ENCODE measurements at places on chromosomes 2 and 18.

GRCh38 chr2:46410273-46411244, 68.8 kb upstream of the TMEM247 start:
- no peak for DNase-seq

- no peak for DNase-seq
These were observed 489.7 kb downstream of the EIPR1 start for GRCh38 chr2:2887772-2888387.

DNA sequence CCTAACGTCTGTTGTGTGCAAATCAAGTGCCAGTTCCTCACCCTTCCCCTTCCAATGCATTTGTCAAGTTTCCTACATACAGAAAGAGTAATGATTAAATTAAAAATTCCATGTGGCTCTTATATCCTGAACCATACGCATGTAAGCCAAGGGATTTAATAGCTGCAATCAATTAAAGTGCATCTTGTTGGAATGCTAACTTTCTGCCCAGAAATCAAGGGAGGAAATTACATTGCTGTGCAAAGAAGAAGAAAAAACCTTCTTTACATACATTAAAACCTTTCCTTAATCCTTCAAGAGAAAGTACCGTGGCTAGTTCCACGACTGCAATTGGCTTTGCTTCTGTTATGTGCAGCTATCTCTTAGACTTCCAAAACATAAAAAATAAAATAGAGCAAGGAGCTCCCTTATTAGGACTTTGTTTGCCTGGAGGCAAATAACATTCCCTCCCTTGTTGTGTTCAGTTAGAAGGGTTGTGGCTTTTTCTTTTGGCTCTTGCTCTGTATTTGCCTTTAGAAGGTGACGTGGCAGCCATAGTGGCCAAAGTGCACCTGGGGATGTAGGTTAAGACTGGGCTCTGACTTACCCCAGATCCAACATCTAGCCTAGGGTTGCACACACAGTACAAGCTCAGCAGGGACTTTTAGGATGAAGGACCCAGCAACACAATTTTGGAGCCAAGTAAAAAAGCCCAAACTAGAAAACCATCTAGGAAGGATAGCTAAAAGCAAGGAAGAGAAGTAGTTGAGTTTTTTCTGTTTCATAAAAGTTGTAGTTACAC, 158.3 kb downstream of the ANTXR1 start:
- no peak for DNase-seq

GRCh38 chr2:34025196-34025595, 426.1 kb upstream of the FAM98A start:
- DNase-seq: no peak

DNA sequence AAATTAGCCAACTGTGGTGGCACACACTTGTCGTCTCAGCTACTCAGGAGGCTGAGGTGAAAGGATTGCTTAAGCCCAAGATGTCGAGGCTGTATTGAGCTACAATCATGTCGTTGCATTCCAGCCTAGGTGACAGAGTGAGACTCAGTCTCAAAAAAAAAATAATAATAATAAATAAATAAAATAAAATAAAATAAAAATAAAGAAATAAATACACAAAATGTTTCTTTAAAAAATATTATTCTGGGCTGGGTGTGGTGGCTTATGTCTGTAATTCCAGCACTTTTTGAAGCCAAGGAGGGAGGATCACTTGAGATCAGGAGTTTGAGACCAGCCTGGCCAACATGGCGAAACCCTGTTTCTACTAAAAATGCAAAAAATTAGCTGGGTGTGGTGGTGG, 272.8 kb downstream of the AGPS start:
- DNase-seq: no peak

- DNase-seq: no peak
These were observed 395.1 kb downstream of the FBXO15 start for GRCh38 chr18:73752546-73752945.

GRCh38 chr2:163373496-163373895, 362.3 kb downstream of the FIGN start:
- no peak for DNase-seq

DNA sequence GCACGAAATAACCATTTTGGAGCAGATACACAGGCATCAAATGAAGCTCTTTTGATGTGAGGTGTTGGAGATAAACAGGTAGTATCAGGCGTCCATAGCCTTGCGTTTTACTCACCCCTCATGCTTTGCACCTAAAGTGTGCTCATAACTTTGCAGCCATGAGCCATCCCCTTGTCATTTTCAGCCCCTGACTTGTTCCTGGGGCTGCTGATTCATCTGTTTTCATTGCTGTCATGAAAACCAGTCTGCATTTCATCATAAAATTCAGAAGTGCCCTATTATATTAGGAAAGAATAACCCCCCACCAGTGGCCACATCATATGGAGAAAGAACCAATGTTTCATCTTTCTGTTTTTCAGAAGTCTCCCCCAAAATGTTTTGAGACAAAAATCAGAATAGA, 329.7 kb upstream of the NRP2 start:
- DNase-seq: no peak

- DNase-seq: no peak
These were observed 440.8 kb downstream of the RNF144A start for GRCh38 chr2:7357993-7358392.

DNA sequence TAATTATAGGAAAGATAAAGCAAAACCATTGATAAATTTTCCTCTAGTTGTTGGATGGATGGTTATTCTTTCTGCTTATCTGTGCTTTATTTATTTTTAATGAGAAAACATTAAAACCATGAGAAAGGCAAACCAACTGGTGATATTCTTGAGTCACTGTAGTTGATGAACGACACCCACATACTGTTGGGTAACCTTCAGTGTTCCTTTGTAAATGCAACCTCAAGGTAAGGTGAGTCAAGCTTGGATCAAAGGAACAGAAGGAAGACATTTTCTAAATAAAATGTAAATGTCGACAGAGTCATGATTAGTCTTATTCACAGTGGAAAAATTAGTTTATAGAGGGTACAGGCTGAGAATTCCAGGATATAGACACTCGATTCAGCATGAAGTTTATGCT, 12.7 kb downstream of the ABCB11 start:
- DNase-seq: no peak

DNA sequence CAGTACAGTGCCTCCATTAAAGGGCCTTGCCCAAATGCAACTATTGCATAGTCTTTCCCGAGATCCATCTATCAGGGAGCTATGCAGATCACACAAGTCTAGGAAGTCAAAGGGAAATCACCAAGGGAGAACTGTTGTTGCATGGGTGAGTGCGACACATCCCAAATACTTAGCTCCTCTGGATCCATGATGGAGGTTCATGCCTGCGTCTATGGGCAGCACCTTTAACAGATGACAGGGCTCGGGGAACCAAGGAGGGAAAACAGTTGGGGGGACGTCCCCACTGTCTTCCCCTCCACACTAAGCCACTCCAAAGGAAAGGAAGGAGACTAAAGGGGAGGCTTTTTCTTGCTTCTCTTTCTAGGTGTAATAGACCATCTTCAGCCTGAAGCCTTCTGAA, 552.8 kb upstream of the PKDCC start:
- DNase-seq: peak; percentile 5

- DNase-seq: no peak
These were observed 1.5 kb downstream of the KCNIP3 start for GRCh38 chr2:95298486-95299111.

- DNase-seq: no peak
These were observed 787.2 kb downstream of the RNF144A start for GRCh38 chr2:7704296-7704865.

- DNase-seq: no peak
These were observed 24.3 kb upstream of the CDH20 start for GRCh38 chr18:61308795-61309393.

DNA sequence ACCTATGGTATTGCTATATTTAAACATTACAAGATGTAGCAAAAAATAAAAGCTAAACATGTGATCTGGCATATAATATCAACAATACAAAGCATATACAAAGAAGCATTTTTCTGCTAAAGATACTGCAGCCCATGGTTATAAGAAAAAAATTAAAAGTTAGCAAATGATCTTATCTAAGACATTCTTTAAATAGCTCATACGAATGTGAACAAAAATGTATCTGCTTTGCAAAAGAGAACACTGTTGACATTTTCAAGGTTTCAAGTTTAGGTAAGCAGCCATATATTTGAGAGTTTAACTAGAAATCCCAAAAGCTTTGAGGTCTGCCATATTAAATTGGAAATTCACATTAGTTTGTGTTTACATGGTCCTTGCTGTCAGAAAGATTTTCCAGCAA, 301.0 kb upstream of the SLC39A10 start:
- no peak for DNase-seq

DNA sequence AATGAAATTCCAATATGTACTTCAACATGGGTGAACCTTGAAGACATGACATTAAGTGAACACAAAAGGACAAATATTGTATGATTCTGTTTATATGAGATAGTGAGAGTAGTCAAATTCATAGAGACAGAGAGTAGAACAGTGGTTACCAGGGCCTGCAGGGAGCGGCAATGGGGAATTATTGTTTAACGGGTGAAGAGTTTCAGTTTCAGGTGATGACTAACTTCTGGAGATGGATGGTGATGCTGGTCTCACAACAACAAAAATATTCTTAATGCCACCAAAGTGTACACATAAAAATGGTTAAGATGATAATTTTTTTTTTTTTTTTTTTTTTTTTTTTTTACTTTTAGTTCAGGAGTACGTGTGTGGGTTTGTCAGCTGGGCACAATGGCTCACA, 109.4 kb upstream of the TMEM200C start:
- peak; percentile 26 for DNase-seq

GRCh38 chr2:118913803-118914645, 28.0 kb upstream of the MARCO start:
- DNase-seq: no peak

Measured in activated CD4-positive, alpha-beta T cell treated with anti-CD3 and anti-CD28 coated beads for 48 hours (primary cell).